ENCODE measurements at places on chromosomes 7 and 10. TPM values are rescaled to one million over a fixed set of nuclear protein-coding genes. Genes with fewer than 3 reads are reported as not detected.
A peak's percentile ranks its signal among the peaks of the same experiment; 100 is the strongest.

Gene LEP
- total RNA-seq: not detected

Gene PVRIG
- 3.2 TPM for total RNA-seq

Gene STK31
- total RNA-seq: 0.44 TPM

- no peak for DNase-seq
- no peaks in the 10 kb centered on the region for H3K27me3 ChIP-seq
- no peaks in the 10 kb centered on the region for H3K4me1 ChIP-seq
- no peak overlapping the region for H3K4me3 ChIP-seq
- H3K27ac ChIP-seq: no peak overlapping the region
- H3K36me3 ChIP-seq: no peaks in the 10 kb centered on the region
Observed at GRCh38 chr10:121282797-121283515, 315.3 kb downstream of the FGFR2 start.

- H3K27ac ChIP-seq: no peak overlapping the region
- H3K4me3 ChIP-seq: no peak overlapping the region
- no peaks in the 10 kb centered on the region for H3K36me3 ChIP-seq
- DNase-seq: no peak
Observed at GRCh38 chr7:33725111-33726025, 180.0 kb upstream of the BMPER start.

DNA sequence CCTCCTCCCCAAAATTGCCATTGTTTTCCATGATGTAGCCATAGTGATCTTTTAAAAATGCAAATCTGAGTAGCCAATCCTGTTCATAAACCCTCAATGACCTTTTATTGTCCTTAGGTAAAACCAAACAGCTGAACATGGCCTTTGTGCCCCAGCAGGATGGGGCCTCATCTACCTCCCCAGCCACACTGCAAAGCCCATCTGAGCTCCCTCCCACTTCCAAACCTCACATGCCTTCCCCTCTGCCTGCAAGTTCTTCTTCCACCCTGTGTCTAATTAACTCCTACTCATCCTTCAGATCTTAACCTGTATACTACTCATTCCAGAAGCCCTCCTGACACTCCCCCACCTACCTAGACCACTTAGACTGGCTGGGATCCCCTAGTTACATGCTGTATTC is 178.8 kb upstream of the NPVF start:
- no peaks in the 10 kb centered on the region for H3K27me3 ChIP-seq
- H3K4me3 ChIP-seq: no peak overlapping the region
- no peak overlapping the region for H3K27ac ChIP-seq
- no peak for DNase-seq

GRCh38 chr7:143374561-143374960 is 6.6 kb upstream of the ZYX start:
- H3K27me3 ChIP-seq: no peaks in the 10 kb centered on the region
- H3K27ac ChIP-seq: no peak overlapping the region
- no peaks in the 10 kb centered on the region for H3K36me3 ChIP-seq
- no peaks in the 10 kb centered on the region for H3K4me1 ChIP-seq
- no peak overlapping the region for H3K4me3 ChIP-seq

GRCh38 chr10:97319671-97320479 is 804 bp downstream of the FRAT1 start:
- H3K4me3 ChIP-seq: peak overlapping the region; percentile 68
- H3K4me1 ChIP-seq: peaks cover 5% of the 10 kb centered on the region
- no peaks in the 10 kb centered on the region for H3K27me3 ChIP-seq
- peak; percentile 63 for DNase-seq
- H3K27ac ChIP-seq: no peak overlapping the region

GRCh38 chr10:28387140-28387539 is 84.3 kb upstream of the MPP7 start:
- H3K27ac ChIP-seq: no peak overlapping the region
- DNase-seq: no peak
- H3K36me3 ChIP-seq: no peaks in the 10 kb centered on the region
- H3K27me3 ChIP-seq: no peaks in the 10 kb centered on the region
- H3K4me3 ChIP-seq: no peak overlapping the region

GRCh38 chr7:132113536-132114371 is 462.5 kb downstream of the PLXNA4 start:
- no peak overlapping the region for H3K4me3 ChIP-seq
- peak; percentile 85 for DNase-seq
- no peaks in the 10 kb centered on the region for H3K36me3 ChIP-seq
- no peaks in the 10 kb centered on the region for H3K27me3 ChIP-seq
